ENCODE measurements at places on chromosomes 12 and 14.

GRCh38 chr14:20712904-20713303 lies 24.3 kb downstream of the ANG start:
- no peak for DNase-seq

DNA sequence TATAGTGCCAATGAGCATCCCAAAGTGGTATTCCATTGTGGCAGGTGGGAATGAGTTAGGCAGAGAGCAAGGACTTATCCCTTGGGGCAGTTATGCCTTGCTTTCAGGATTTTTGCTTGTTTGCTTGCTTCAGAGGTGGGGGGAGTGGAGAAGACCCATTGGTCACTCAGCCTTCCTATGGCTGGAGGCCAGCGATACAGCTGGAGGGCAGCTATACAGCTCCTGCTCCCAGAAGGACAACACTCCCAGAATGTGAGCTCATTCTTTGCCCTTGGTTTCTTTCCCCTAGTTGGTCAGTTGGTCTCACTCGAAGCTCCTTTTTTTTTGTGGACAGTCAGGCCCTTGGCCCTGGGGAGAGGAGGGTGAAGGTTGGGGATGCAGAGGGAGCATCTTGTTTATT lies 14.5 kb downstream of the KRT83 start:
- no peak for DNase-seq

DNA sequence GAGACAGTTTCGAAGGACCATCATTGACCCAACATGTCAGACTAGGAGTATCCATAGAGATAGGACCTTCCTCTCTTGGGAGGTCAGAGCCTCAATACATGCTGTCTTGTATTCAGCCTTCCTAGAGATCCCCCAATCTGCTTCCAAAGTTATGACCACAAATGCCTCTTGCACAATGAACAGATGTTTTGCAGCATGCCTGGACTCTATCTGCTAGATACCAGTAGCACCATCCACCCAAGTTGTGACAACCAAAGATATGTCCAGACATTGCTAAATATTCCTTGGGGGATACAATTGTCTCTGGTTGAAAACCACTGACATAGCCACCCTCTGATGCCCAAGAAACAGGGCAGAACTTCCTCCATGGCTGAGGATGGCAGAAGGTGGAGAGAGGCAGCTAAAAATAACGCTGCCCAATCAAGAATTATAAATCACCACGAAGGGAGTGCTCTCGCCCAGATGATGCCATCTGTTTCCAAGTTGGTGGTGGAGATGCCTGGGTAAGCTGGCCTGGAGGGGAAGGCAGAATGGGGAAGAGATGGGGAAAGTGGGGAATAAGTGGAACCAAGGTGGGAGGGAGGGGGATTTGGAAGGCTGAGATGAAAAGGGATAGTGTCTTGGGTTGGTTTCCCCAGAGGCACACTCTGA lies 42.9 kb upstream of the NOS1 start:
- DNase-seq, result no peak

GRCh38 chr12:119096429-119097202 lies 82.1 kb upstream of the HSPB8 start:
- no peak for DNase-seq

- no peak for DNase-seq
These were observed 216.5 kb downstream of the EGLN3 start for GRCh38 chr14:33734387-33734786.

DNA sequence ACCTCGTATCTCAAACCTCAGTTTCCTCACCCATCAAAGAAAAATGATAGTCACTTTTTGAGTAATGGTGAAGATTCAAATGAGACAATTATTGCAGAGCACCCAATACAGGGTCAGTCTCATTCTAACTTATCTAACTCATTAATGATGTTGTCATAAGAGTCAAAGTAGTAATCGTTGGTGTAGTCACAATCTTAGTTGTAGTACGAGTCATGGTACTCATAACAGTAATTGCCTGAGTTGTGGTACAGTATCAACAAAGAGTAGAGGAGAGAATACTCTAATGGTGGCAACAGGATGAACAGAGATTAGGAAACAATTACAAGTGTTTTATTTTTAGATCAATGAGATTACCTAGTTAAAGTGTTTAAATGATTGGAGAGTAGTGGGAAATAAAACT lies 93.6 kb upstream of the TMTC2 start:
- no peak for DNase-seq

DNA sequence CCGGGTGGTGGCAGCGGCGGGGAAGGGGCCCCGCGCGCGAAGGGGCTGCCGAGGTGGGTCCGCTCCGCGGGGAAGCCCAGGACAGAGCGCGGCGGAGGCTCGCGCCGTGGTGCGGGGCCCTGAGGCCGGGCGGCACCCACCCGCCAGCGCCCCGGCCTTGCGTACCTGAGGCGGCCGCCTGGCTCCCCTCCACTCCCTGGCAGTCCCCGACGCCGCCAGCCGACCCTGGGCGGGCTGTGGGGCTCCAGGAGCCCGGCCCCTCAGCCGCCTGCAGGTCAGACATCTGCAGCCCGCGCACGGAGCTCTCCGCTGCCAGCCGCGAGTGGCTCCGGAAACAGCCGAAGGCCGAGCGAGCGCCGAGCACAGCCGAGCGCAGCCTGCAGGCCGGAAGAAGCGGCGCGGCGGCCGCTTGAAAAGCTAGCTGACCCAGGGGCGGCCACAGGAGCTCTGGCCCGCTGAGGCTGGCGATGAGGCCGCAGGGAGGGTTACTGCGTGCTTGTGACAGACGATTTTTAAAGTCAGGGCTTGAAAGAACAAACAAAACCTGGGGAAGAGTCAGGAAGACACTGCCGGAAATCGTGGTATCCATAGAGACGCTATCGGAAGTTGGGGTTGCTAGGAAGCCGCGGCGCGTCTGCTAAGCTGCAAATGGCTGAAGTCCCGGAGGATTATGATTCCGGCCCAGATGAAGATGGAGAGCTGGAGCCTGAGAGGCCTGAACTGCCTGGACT lies at the start of the genes SAMD15 and TMED8:
Gene SAMD15 (plus strand): TSS at position 609 of the 731 bp plus-strand sequence. CDS start 40 bp downstream, at position 649.
Gene TMED8 (minus strand): TSS at position 324 of the 731 bp plus-strand sequence. CDS start 41 bp downstream, at position 283.
- peak; percentile 86 for DNase-seq

DNA sequence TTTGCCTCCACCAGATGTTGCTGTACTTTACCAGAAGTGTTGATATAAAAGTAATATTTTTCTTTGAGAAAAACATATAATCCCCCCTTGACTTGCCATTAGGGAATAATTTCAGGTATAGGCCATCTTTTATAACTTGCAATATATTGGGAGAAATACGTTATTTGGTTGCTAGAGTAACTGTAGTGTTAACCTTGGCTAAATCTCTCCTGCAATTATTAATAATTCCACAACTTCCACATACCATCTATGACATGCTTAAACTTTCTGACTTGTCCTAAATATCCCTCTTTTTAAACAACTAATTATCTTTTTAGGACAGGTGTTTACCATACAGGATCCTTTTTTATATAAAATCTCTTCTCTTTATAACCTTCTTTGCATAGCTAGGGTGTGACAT lies 1048.2 kb downstream of the SLC16A7 start:
- DNase-seq, result peak; percentile 3

- DNase-seq, result no peak
These were observed 1.1 kb downstream of the GPR33 start for GRCh38 chr14:31486764-31487163.

- DNase-seq, result no peak
These were observed 82.9 kb upstream of the RIN3 start for GRCh38 chr14:92430686-92431085.

DNA sequence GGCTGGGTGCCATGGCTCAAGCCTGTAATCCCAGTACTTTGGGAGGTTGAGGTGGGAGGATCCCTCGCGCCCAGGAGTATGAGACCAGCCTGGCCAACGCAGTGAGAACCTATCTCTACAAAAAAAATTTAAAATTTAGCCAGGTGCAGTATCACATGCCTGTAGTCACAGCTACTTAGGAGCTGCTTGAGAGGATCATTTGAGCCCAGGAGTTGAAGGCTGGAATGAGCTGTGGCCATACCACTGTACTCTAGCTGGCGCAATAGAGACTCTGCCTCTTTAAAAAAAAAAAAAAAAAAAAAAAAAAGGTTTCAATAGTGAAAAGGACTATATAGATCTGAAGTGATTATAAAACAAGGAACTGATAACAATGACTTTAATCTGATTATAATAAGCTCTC lies 13.5 kb downstream of the PSMA3 start:
- no peak for DNase-seq

DNA sequence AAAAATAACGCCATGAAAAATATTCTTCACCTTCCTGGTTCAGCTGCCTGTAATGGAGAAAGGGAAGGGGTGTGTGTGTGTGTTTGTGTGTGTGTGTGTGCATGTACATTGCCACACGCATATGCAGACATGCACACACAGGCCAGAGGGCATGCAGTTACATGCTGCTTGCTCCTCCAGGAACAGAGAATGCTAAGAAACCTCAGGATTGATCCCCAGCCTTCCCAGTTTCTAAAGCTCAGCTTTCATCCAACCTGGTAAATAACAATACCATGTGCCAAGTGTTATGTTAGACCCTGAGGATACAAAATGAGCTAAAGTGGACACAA lies 241.7 kb downstream of the SPTSSA start:
- DNase-seq, result no peak

DNA sequence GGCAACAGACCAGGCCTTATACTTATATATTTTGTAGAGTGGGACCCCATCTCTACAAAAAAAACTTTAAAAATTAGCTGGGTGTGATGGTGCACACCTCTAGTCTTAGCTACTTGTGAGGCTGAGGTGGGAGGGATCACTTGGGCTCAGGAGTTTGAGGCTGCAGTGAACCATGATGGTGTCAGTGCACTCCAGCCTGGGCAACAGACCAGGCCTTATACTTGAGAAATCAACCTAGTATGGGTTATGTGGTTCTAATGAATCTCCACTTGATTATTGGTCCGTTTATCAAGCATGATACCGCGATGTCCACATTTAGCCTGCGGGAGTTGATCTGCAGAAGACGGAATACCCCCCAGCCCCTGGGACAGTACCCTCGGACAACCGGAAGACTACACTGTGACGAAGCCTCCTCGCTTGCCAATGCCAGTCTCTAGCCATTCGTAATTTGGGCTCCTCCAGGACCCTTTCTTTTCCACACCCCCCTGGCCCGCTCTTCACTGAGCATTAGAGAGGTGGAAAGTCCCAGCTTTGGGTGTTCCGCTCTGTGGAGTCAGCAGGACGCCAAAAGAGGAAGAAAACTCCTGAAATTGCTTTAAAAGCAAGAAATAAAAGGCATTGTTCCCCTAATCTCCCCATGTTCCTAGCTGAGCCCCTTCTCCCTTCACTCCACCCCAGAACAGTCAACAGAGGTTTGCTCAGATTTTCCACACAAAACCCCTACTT lies 19.4 kb downstream of the LTBP2 start:
- DNase-seq, result no peak

- no peak for DNase-seq
These were observed 420.9 kb downstream of the PCNX1 start for GRCh38 chr14:71328183-71328582.

DNA sequence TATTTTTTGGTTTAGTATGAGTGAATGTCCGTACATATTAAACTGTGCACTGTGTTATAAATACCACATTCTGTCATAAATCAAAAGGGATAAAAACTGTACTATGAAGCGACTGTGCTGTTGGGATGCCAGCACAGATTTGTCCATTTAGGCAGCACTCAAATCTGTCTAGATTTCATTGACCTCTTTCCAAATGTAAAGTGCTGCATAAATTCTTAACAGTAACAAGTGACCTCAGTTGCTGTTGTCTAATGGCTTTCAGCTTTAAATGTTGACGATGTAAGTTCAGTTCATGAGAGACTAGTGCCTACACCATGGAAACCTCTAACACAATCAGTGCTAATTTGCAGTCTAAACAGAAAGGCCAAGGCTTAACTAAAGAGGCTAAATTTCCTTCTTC lies 531.4 kb upstream of the LMO3 start:
- no peak for DNase-seq

GRCh38 chr12:90945070-90945649 lies 9.8 kb downstream of the CCER1 start:
- DNase-seq, result peak; percentile 66

DNA sequence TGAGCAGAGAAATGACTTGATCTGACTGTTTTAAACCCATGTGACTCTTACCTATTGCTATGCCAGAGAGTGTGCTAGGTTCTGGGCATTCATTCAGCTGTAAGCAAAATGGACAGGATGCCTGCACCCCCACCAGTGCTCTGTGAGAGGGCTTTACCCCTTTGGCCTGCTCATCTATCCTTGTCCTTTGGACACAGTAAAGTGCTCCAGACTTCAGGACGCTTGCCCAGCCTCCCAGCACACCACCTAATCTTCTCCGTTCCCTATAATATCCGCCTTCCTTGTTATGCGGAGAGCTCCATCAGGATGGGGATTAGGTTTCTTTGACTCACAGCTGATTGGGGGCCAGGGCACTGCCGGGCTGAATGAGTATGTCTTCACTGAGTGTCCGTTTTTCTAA lies 4.4 kb upstream of the ZNF839 start:
- DNase-seq, result peak; percentile 47

DNA sequence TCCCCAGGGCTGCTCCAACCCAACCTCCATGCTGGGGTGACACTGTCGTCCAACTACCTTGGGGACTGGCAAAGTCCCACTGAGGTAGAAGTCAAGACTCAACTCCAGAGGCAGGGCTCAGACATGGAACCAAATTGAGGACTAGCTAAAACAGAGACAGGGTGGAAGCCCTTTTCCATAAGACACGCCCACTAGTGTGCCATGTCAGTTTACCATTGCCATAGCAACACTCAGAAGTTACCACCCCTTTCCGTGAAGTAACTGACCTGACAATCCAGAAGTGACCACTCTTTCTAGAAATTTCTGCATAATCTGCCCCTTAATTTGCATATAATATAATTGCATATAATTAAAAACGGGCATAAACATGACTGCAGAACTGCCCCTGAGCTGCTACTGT lies 409.6 kb downstream of the MED13L start:
- no peak for DNase-seq

- no peak for DNase-seq
These were observed 1.7 kb downstream of the RALGAPA1 start for GRCh38 chr14:35807131-35807961.

DNA sequence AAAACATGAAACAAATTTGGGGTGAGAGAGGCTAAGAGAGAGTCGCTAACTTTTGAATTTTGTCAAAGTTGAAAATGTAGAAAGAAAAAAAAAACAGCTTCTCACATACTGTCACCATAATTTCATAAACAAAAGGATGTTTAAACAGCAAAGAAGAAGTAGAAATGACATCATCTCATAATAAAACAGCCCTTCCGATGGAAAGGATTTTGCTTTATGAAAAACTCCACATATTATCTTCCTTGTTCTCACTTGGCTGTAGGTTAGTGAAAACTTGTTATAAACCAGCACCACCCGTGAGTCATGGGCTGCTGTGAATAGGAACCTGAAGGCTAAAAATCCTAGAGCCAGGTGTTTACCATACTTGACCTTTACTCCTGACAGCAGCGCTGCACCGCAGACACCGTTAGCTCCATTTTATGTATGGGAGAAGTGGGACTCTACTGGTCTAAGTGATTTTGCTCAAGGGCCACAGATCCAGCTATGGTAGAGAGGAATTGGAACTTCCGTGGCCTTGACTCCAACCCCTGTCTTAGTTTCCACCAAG lies 63.0 kb upstream of the VRK1 start:
- no peak for DNase-seq

DNA sequence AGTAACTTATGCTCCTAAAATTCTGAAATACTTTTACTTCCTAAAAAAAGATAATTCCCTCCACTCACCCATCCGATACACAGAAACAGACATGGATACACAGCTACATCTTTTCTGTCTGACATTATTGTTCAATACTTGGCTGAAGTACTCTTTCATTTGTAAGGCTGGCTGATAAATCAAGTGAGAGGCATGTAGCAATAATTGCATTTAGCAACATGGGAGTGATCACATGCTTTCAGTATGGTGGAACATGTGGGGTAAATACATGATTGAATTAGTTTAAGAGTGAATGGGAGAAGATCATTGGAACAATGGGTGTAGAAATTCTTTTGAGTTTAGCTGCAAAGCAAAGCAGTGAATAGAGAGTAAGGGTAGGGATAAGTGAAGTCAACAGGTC lies 25.6 kb downstream of the PTPRQ start:
- no peak for DNase-seq
